ENCODE measurements at places on chromosomes 1 and 21. TPM values are rescaled to one million over a fixed set of nuclear protein-coding genes. Genes with fewer than 3 reads are reported as not detected.

VWA5B1 gene
- total RNA-seq = not detected

FCRL4 gene
- not detected for total RNA-seq

KCNJ6 gene
- not detected for total RNA-seq

FOXO6 gene
- 0.05 TPM for total RNA-seq

LDLRAD2 gene
- 0.17 TPM for total RNA-seq

EXTL1 gene
- total RNA-seq = not detected

PRAMEF20 gene
- not detected for total RNA-seq

INSRR gene
- total RNA-seq = not detected

CASQ2 gene
- not detected for total RNA-seq

PLXNA2 gene
- 95.8 TPM for total RNA-seq

ASPM gene
- 12.3 TPM for total RNA-seq

CELA2A gene
- not detected for total RNA-seq

VSIG8 gene
- 0.09 TPM for total RNA-seq

ADAM15 gene
- total RNA-seq = 307 TPM

TNNT2 gene
- total RNA-seq = not detected

SPRR2B gene
- total RNA-seq = not detected

VASH2 gene
- 0.19 TPM for total RNA-seq

ROR1 gene
- 0.17 TPM for total RNA-seq

GABRD gene
- 0.51 TPM for total RNA-seq

NLRP3 gene
- not detected for total RNA-seq

CSDE1 gene
- total RNA-seq = 875 TPM

GCSAML gene
- not detected for total RNA-seq

CBS gene
- 0.85 TPM for total RNA-seq

KIF26B gene
- total RNA-seq = 1.0 TPM

MRPL55 gene
- total RNA-seq = 55.7 TPM

ZFP69B gene
- 1.2 TPM for total RNA-seq

CREG1 gene
- 58.1 TPM for total RNA-seq

ZNF683 gene
- not detected for total RNA-seq

C1QTNF12 gene
- 0.56 TPM for total RNA-seq

LYSMD1 gene
- total RNA-seq = 3.3 TPM

SRGAP2C gene
- 25.5 TPM for total RNA-seq

MAN1C1 gene
- total RNA-seq = 3.1 TPM

FCRLB gene
- total RNA-seq = 0.56 TPM

HSF2BP gene
- total RNA-seq = 0.65 TPM

AMY1C gene
- not detected for total RNA-seq

ADAM30 gene
- total RNA-seq = not detected

CRP gene
- total RNA-seq = not detected

AGMAT gene
- total RNA-seq = 1.2 TPM

ATP1B1 gene
- total RNA-seq = 8.5 TPM

HES2 gene
- total RNA-seq = 14.1 TPM
